ENCODE measurements at places on chromosomes 5 and 9.

- DNase-seq, result no peak
Measured at GRCh38 chr9:95060234-95060633, 257.3 kb downstream of the FANCC start.

DNA sequence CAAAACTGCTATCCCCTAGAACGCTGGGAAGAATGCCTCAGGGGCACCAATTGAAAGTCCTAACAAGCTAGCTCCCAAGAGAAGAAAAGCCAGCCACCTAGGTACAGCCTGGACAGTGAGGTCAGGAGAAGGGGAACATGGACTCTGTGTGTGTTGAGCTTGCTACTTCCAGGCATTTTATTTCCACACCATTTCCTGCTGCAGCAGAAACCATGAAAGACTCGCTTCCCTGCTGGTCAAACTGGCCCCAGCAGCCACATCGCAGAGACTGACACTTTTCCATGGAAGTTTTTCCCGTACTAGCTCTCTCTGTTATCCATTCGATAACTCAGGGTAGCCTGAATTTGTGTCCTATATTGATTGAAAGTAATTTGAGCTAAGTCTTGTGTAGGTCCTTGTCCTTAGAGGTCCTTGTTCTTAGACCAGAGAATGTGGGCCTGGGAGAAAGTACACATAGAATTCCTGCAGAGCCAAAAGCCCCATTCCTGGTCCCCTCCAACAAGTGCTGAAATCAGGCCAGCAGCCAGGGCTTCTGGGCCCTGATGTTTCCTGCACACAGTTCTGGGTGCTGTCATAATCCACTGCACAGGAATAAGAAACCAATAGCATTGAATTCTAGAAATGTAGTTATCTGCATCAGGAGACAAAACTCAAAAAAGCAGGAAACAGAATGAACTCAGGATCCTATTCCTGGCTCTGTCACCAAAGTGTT is 96.6 kb downstream of the BRINP1 start:
- DNase-seq, result no peak

GRCh38 chr5:100900142-100900795 is 2.8 kb downstream of the ST8SIA4 start:
- DNase-seq, result no peak

- no peak for DNase-seq
Measured at GRCh38 chr5:134248256-134248655, 22.4 kb upstream of the PPP2CA start.

DNA sequence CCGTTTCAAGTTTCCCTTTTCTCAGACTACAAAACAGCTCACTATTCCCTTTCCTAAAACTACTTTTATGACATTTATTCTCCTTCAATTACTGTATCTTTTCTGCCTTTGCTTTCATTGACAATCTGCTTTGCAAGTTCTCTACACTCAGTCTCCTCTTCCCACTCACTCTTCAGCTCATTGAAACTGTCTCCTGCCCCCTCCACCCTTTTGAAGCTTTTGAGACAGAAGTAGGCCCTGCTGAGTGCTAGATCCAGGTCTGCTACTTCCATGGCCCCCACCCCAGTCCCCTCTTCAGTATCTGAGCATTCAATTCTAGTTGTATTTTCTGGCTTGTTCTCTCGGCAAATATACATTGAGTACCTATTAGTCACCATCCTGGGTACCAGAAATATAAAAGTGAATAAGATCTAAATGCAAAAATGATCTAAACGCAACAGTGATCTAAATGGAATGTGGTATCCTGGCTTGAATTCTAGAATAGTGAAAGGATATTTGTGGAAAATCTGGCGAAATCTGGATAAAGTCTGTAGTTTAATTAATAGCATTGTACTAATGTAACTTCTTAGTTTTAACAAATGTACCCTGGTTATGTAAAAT is 58.4 kb downstream of the OR2K2 start:
- DNase-seq, result no peak

DNA sequence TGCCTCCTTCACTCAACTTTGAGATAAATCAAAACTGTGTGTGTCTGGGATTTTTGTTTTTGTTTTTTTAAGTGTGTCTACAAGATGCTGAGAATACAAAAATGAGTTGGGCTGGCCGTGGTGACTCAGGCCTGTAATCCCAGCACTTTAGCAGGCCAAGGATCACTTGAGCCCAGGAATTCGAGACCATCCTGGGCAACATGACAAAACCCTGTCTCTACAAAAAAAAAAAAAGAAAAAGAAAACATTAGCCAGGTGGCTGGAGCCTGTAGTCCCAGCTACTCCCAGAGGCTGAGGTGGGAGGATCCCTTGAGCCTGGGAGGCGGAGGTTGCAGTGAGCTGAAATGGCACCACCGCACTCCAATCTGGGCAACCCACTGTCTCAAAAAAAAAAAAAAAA is 21.0 kb downstream of the HNRNPK start:
- DNase-seq, result no peak

DNA sequence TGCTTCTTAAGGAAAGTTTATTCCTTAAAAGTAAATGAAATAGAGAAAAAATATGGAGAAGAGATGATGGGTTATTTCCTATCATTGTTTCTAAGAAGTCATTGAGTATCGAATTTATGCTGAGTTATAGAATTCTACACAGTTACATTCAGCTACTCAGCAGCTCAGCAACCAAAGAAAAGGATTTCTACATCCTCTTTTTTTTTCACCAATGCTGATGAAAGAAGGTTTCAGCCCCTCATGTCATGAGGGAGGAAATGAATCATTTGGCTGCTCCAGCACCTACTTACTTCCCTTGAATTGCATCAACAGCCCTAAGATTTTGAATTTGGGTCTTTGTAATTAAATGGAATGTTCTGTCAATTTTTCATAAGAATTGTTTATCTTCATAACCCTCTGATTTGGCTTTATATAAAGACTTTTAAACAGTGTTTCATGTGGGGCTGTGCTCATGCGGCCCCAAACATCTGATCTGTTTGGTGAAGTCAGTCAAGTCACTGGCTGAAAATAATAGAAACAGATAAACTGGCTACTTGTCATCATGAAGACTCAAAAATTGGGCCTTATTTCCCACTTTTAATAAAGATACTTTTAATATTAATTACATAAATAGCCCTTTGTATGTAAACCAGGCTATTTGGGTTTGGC is 18.5 kb upstream of the SNX2 start:
- DNase-seq, result no peak

DNA sequence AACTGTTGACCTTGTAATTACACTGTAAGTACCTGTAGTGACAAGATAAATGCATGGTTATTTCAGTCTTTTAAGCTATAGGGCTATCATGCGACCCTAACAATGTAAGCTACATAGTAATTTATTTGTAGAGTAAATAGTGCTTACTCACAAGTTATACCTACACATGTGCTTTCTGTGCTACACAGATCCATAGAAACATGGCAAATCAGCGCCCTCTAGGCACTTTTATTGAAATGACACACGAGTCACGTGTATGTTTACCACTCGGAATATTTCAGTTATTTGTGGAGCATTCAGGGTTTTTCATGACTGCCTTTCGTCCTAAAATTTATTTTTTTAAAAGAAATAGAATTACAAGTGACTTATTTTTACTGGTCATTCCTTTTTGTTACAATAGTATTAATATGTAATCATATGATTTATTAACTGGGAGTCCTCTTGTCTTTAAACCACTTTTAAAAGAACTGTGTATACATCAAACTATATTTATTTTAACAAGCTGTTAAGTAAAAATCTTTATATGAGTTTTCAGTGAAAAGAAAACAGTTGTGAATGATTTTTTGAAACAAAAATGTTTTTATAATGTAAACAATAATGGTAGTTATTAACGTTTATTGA is 1242.3 kb upstream of the WWC1 start:
- DNase-seq, result peak; percentile 35

- DNase-seq, result no peak
Measured at GRCh38 chr5:55916986-55917385, 65.8 kb downstream of the IL31RA start.

GRCh38 chr9:88447431-88447830 is 59.2 kb downstream of the SPIN1 start:
- DNase-seq, result no peak

DNA sequence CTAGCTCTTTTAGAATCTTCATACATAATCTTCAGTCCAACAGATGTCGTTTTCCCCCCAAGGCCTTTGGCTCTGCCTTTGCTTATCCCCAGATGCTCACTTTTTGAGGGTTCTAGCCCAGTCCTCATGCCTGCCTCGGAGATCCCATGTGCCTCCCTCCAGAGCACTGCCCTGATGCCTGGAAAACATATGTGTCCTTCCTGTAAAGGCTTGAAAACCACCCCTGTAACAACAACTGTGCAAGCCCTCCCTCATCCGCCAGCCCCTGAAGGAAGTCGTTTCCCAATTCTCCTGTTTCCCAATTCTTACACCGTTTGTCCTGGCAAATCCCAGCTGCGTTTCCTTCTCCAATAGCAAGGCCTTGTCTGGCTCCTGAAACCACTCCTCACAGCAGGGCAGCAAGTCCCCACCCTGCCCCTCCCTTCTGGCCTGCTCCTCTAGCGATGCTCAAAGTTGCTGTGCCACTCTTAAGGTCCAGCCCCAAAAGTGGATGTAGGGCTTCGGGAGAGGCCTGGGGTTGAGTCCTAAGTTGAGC is 52.2 kb downstream of the SLC36A1 start:
- DNase-seq, result no peak

DNA sequence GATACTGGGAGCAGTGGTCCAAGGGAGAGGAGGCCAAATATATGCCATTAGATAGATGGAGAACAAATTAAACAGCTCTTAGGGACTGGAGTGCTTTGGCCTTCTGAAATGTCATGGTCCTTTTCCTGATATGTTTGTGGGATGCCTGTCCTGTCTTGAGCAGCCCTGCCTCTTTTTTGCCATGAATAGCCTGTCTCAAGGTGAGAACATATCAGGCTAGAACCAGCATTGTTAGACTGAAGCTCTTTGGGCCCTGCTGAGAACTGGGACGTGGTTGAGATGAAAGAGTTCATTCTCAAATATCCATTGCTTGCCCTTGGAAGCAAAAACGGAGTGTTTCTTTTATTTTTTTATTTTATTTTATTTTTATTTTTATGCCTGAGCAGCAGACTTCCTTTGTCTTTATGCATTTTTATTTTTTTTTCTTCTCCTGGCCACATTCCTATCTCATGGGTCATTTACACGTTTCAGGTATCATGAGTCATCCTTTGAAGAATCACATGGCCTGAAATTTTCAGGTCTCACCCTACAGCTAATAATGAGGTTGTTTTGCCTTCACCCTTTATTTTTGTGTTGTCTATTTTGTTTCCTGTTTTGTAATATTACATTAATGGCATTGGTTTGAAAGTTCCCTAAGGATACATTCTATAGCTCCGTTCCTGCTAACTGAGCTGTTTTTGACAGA is 371.4 kb downstream of the PSAT1 start:
- no peak for DNase-seq

- no peak for DNase-seq
Measured at GRCh38 chr9:110869931-110870330, 168.3 kb downstream of the LPAR1 start.

DNA sequence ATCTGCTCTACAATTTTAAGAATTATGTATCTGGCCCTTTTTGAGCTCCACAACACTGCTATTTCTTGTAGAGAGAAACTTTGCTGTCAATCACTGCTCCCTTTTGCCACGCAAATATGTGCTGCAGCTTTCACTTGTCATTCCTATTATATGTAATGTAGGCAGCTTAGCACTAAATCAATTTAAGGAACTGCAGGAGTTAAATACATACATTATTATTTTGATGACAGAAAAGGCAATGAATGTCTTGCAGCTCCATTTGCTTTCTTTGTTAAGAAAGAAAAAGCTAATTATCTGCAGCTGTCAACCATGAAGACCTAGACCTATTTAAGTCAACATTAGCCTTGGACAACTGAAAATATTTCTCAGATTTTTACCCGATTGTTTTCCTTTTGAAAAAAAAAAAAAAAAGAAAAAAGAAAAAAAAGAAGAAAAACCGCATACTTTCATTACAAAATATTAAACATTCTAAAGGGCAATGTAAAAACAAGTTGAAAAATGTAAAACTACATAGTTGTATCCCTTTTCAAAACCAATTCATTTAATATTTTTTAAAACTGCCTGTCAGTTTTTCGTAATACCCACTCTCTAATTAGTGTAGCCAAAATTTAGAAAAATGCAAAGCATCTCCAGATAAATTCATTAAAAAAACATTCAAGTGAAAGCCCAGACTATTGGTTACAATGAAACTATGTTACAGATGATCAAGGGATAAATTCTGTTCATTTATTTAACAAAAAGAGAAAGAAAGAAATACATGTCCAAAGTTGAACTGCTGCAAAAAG is 57.2 kb downstream of the RFX3 start:
- no peak for DNase-seq

GRCh38 chr5:72326306-72326649 is 6.1 kb downstream of the PTCD2 start:
- no peak for DNase-seq

GRCh38 chr9:110283751-110284150 is 27.4 kb upstream of the TXN start:
- no peak for DNase-seq

DNA sequence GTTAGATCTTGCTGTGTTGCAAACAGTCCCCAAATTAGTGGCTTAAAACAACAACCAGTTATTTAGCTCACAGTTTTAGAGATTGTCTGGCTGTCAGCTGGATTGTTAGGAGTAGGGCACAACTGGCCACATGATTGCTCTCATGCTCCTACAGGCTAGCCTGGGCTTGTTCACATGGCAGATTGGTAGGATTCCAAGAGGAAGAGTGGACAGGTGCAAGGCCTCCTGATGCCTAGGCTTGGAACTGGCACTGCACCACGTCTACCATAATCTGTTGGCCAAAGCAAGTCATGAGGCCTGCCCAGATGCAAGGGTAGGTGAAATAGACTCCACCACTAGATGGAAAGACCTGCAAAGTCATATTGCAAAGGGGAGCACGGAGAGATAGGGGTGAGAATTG is 76.4 kb downstream of the ACER2 start:
- no peak for DNase-seq

GRCh38 chr9:130265431-130266235 is at the start of gene HMCN2:
TSS of gene HMCN2 (plus strand) at chr9:130265760. CDS start at chr9:130265879, 119 bp downstream.
- peak; percentile 28 for DNase-seq

DNA sequence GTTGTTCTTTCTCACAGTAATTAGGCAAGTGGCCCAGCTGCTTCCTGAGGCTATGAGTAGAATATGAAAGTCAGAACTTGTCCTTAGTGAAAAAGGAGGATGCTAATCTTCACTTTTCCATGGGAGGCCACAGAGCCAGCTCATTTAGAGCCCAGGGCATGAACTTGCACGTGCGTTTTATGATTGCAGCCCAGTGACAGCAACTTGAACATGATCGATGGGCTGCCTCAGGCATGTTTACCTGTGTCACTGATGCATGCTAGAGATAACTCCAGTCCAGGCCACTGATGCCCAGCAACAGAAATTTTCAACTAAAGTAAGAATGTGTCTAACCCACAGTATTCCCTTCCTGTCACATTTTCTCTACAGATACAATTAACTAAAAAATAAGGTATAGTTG is 179.3 kb downstream of the CTNND2 start:
- no peak for DNase-seq
